ENCODE measurements at places on chromosomes 13 and 19.

GRCh38 chr19:48866692-48867091 lies 1.7 kb downstream of the PLEKHA4 start:
- DNase-seq: no peak

DNA sequence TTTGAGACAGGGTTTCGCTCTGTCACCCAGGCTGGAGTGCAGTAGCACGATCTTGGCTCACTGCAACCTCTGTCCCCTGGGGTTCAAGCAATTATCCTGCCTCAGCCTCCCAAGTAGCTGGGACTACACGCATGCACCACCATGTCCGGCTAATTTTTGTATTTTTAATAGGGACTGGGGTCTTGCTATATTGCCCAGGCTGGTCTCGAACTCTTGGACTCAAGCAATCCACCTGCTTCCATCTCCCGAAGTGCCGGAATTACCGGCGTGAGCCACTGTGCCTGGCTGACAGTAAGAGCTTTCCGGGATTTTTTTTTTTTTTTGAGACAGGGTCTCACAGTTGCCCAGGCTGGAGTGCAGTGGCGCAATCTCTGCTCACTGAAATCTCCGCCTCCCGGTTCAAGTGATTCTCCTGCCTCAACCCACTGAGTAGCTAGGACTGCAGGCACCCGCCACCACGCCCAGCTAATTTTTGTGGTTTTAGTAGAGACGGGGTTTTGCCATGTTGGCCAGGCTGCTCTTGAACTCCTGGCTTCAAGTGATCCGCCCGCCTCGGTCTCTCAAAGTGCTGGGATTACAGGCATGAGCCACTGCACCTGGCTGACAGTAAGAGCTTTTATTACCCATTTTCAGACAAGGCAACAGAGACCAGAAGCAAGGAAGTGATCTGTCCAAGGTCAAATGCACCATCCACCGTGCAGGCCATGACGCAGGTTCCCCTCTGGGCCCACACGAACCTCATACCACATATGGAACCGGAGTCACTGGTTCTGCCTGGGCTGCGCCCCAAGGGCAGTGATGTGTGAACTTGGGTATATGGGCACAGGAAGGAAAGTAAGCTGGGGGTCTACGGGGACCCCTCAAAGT lies 21.0 kb downstream of the RFX1 start:
- peak; percentile 28 for DNase-seq

GRCh38 chr19:8238251-8238650 lies 29.1 kb downstream of the CERS4 start:
- no peak for DNase-seq

DNA sequence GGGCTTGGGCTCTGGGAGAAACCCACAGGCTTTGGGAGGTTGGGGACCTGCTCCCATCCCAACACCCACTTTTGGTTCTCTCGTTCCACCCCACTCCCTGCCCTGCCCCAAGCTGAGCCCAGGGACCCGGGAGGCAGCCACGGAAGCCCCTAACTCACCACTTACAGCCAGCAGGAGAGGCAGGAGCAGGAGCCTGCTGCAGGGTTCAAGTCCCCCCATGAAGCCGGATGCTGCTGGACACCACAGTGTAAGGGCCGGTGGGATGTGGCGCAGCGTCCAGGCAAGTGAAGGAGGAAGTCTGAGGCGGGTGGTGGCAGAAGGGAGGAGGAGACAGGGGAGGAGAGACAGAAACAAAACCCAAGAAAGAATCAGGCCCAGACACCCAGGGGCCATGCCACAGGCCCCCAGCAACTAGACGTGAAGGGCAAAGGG lies at the start of gene TYROBP:
Gene TYROBP, minus strand, starts transcription at position 286 of the 432 bp plus-strand sequence. Its CDS starts 67 bp downstream, at position 219.
- DNase-seq: no peak

GRCh38 chr19:46704379-46705076 lies 12.4 kb downstream of the PRKD2 start:
- peak; percentile 89 for DNase-seq

DNA sequence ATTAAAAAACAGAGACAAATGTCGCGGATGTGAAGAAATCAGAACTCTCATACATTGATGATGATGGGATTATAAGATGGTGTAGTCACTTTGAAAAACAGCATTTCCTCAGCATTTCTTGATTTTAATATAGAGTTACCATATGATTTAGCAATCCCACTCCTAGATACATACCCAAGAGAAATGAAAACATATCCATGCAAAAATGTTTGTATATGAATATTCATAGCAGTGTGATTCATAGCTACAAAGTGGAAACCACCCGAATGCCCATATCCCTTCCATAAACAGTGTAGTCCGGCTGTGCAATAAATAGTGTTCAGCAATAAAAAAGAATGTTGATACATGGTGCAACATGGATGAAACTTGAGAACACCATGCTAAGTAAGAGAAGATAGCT lies 44.6 kb downstream of the DPY19L3 start:
- no peak for DNase-seq

GRCh38 chr19:32558607-32559228 lies 22.3 kb upstream of the PDCD5 start:
- DNase-seq: no peak

GRCh38 chr19:30669329-30670010 lies 297.3 kb downstream of the ZNF536 start:
- DNase-seq: peak; percentile 69

- no peak for DNase-seq
These were observed 178.4 kb upstream of the SERP2 start for GRCh38 chr13:44195245-44195644.

- no peak for DNase-seq
These were observed 73.2 kb upstream of the CACNA1A start for GRCh38 chr19:13579388-13580060.

- no peak for DNase-seq
These were observed 3.7 kb upstream of the DOCK9 start for GRCh38 chr13:98981369-98982080.

DNA sequence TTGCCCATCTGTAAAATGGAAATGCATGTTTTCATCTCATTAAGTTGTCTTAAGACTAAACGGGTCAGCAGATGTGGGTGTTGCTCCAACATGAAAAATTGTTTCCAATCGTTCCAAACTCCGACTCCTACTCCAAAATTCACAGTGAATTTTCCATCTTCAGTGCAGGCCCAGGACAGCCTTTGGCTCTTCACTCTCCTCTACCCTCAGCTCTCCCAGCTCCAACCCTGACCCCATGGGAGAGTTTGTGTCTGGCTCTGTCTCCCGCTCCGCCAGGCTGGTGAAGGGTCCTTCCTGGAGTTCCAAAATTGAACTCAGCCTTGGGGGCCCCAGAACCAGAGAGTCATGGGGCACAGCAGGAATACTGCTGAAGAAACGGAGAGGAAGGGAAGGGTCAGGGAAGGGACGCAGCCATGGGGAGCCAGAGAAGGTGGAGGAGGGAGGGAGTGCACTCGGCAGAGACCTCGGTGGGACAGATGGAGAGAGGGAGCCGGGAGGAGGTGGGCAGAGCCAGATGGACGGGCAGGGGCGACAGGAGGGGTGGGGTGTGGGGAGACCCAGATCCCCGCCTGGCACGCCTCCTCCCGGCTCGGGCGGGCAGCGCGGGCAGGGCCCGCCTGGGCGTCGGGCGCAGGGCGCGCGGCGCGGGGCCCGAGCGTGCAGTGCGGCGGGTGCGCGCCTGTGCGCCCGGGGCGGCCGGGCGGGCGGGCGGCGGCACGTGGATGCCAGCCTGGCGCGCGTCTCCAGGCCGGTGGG lies 45.6 kb downstream of the CELF5 start:
- no peak for DNase-seq

Measured in stimulated activated CD4-positive, alpha-beta T cell treated with anti-CD3 and anti-CD28 coated beads, Interleukin-15, amount 100 ng/mL, for 24 hours (primary cell).